CD8-positive, alpha-beta memory T cell (primary cell): ENCODE measurements at places on chromosomes 1 and 21. TPM values are rescaled to one million over a fixed set of nuclear protein-coding genes. Genes with fewer than 3 reads are reported as not detected.

Gene PRR9
- not detected for total RNA-seq

Gene AGO4
- total RNA-seq: 8.3 TPM

GRCh38 chr1:22870201-22870871 lies 102.3 kb downstream of the LACTBL1 start:
- no peaks in the 10 kb centered on the region for H3K27me3 ChIP-seq
- no peak for DNase-seq
- no peak overlapping the region for H3K27ac ChIP-seq
- no peaks in the 10 kb centered on the region for H3K4me1 ChIP-seq
- H3K36me3 ChIP-seq: no peaks in the 10 kb centered on the region
- no peak overlapping the region for H3K4me3 ChIP-seq

- no peaks in the 10 kb centered on the region for H3K4me1 ChIP-seq
- H3K36me3 ChIP-seq: no peaks in the 10 kb centered on the region
- H3K4me3 ChIP-seq: no peak overlapping the region
Measured at GRCh38 chr1:219121679-219122078, 52.0 kb upstream of the LYPLAL1 start.

GRCh38 chr1:51541313-51542050 lies 22.4 kb upstream of the EPS15 start:
- no peak for DNase-seq
- no peak overlapping the region for H3K27ac ChIP-seq
- no peak overlapping the region for H3K4me3 ChIP-seq
- H3K27me3 ChIP-seq: no peaks in the 10 kb centered on the region

- H3K4me1 ChIP-seq: no peaks in the 10 kb centered on the region
- no peaks in the 10 kb centered on the region for H3K27me3 ChIP-seq
- H3K27ac ChIP-seq: no peak overlapping the region
- H3K36me3 ChIP-seq: no peaks in the 10 kb centered on the region
Measured at GRCh38 chr1:152170287-152170905, 11.4 kb upstream of the RPTN start.

- H3K27ac ChIP-seq: no peak overlapping the region
- peaks cover 24% of the 10 kb centered on the region for H3K36me3 ChIP-seq
- H3K4me1 ChIP-seq: peaks cover 55% of the 10 kb centered on the region
- no peaks in the 10 kb centered on the region for H3K27me3 ChIP-seq
Measured at GRCh38 chr1:22102746-22103145, 40.2 kb downstream of the WNT4 start.

DNA sequence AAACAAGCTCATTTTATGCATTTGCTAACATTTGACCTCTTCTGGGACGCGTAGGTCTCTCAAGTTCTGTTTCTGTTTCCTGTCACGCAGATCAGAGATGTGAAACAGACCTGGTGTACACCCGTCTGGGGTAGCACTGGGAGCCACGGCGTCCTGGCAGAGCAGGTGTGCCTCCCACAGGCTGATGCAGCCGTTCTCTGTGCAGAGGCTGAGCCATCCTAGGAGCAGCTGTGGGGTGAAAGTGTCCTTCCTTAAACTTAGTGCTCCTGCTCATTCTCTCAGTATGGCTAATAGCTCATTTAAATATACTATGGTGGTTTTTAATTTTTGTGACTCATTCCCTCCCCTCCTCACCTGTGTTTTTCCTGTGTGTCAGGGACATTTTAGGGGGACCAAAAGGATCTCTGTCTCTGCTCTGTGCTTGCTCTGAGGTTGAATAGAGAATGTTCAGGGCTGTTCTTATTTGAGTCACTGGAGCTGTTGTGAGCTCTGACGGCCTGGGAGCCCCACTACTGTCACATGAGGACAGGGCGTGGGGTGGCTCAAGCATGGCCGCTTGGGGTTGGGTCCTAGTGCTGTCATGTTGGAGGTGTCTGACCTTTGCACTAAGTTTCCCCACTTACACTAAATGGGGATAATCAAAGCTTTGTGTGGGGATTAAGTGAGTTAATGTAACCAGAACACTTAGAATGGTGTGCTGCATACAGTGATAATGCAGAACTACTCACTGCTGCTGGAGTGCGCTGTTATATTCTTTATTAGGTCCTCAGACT lies 43.0 kb downstream of the GALNT2 start:
- no peak overlapping the region for H3K4me3 ChIP-seq
- no peak for DNase-seq
- no peak overlapping the region for H3K27ac ChIP-seq
- H3K27me3 ChIP-seq: no peaks in the 10 kb centered on the region
- H3K4me1 ChIP-seq: peaks cover 19% of the 10 kb centered on the region
